ENCODE measurements at places on chromosomes 3 and 15. TPM values are rescaled to one million over a fixed set of nuclear protein-coding genes. Genes with fewer than 3 reads are reported as not detected.

DNA sequence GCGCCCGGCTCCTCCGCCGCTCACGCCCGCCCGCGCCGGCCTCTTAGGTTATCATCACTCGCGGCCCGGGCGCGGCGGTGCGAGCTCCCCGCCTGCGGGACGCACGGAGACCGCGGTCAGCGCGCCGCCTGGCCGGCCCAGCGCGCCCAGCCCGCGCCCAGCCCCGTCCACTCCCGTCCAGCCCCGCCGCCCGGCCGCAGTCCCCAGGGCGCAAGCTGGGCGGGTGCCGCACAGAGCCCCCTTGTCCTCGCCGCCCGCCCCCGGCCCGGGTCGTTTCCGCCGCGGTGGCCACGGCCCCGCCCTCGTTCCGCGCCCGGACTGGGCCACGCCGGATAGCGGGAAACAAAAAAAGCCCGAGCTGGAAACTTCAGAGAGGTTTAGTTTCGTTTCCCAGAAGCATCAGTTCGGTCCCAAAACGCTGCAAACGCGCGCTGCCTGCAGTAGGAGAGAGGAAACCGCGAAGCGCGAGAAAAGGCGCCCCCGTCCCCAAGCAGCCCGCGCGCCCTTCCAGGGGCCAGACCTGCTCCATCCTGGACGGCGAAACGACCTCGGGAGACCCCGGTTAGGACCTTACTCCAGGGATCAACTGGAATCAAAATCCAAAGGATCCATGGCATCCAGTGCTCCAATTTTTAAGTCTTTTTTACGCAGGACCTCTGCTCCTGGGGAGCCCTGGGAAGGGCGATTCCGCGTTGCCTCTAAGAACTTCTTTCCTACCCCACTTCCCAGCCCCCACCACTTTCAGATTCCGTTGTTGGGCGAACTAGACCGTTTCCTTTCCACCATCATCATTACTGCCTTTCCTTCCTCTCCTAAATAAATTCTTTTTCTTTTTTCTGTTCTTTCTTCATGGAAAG, at the start of gene ATP10A:
Gene ATP10A (minus strand): TSS at position 217 of the 857 bp plus-strand sequence. CDS start 231 bp downstream, outside the sequence.
- no peak for DNase-seq

GRCh38 chr3:72782521-72782920, 65.7 kb downstream of the SHQ1 start:
- no peak for DNase-seq

DNA sequence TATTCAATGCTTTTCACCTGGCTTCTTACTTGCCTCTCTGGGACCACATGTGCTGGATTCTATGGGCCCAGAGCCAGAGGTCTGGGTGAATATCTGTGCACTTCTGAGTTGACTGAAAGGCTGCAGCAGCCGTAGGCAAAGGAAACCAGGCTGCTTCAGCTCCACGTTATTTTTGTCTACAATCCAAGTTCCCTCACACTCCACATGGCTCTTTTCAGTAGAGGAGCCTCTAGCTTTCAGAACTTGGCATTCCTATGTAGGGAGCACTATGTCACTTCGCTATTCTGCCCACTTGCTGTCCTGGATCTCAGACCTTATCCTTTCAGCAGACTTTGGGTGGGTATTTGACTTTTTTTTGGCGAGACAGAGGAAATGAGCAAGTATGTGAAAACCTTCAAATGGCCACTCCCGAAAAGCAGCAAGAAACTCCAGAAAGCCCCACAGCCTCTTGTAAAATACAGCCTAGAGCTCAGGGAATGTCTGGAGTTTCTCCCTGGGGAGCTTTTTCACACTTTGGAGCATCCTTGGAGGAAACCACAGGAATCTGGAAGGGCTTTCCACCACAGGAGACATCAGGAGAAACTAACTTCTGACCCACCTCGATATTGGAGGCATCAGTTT, 80.9 kb downstream of the DUT start:
- no peak for DNase-seq

- DNase-seq, result no peak
These were observed 201.3 kb downstream of the RBMS3 start for GRCh38 chr3:29481969-29482767.

Gene COL6A6
- total RNA-seq, result 0.34 TPM

DNA sequence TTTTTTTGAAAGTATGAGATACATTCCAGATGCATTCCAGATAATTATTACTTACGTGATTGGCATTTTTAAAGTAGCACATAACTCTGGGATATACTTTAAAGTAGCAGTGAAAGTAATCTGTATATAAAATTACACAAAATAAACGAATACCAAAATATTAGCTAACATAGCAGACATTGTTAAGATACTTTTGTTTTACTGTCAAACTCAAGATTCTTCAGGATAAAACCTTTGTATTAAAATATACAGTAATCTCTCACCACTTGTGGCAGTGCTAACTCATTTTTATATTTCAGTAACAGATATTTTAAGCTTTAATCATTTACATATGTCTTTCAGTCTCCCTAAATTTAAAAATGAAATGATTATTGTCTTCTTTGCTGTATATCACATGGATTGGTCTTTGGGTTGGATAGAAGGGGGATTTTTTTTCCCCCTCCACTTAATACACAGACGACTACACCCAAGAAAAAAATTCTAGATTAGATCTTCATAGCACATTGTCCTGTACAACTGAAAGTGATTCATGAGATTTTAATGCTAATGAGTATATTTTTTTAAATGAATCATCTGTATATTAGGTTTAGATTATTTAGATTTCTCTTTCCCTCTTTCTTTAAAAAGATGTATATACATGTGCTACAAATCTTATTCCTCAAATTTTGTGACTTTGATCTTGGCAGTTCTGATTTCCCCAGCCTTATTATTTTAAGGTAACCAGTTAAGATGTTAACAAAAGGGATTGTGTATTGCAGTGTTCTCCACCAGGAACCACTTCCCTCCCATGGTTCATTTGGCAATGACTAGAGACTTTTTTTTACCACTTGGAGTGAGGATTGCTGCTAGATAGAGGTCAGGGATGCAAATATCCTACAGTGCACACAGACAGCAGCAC, 24.5 kb upstream of the EBLN2 start:
- no peak for DNase-seq

DNA sequence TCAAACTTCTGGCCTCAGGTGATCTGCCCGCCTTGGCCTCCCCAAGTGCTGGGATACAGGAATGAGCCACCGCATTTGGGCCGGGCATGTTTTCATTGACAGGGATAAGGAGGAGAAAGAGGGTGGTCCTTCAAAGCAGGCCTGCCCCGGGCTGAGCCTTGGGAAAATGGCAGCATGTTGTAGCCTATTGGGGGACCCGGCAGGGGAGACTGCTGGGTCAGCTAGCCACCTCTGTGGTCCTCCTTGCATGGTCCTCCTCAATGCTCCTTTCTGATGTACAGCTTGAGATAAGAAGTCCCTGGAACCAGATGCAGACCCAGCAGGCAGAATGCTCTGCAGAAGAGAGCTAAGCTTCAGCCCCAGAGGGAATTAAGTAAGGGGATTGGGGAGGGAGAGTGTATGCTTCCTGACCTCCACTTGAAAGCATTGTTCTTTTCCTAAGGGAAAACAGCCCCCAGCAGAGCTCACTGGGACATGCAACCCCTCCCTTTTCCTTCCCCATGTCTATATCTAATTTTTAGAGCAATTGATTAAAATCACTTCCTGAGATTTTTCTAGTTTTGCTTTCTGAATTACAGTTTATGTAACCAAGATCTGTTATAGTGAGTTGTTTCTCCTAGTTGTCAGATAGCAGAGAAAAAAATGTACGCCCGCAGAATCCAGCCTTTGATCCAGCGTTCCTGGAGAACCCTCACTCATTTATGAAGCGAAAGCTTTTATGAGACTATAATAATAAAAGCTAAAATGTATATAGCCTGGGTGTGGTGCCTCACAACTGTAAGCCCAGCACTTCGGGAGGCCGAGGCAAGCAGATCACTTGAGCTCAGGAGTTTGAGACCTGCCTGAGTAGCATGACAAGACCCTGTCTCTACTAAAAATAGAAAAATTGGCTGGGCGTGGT, 48.7 kb upstream of the VILL start:
- DNase-seq, result no peak

Gene GPR149
- total RNA-seq, result not detected

- no peak for DNase-seq
These were observed 50.8 kb upstream of the PLAAT1 start for GRCh38 chr3:193190146-193190786.

Gene THRB
- total RNA-seq, result 36.8 TPM

- DNase-seq, result no peak
These were observed 23.6 kb downstream of the KCNMB3 start for GRCh38 chr3:179227349-179227748.

DNA sequence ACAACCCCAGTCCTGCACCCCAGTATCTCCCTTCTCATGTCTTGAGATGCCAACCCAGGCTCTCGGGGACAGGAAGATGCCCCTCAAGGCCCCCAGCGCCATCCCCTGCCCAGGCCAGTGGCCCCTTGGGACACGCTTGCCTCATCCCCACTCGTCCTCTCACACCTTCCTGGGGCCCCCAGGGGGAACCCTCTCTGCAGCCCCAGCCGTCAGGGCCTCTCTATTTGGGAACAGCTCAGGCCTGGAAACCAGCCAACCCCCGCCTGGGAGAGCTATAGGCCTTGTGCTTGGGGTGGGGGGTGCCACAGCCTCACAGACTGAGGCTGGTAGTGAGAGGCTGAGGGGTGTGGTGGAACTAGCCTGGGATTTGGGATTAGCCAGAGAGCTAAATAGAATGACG, 7.8 kb downstream of the LINGO1 start:
- no peak for DNase-seq

Gene IQCF5
- total RNA-seq, result not detected

GRCh38 chr3:39109086-39109485, 1.6 kb downstream of the TTC21A start:
- no peak for DNase-seq

DNA sequence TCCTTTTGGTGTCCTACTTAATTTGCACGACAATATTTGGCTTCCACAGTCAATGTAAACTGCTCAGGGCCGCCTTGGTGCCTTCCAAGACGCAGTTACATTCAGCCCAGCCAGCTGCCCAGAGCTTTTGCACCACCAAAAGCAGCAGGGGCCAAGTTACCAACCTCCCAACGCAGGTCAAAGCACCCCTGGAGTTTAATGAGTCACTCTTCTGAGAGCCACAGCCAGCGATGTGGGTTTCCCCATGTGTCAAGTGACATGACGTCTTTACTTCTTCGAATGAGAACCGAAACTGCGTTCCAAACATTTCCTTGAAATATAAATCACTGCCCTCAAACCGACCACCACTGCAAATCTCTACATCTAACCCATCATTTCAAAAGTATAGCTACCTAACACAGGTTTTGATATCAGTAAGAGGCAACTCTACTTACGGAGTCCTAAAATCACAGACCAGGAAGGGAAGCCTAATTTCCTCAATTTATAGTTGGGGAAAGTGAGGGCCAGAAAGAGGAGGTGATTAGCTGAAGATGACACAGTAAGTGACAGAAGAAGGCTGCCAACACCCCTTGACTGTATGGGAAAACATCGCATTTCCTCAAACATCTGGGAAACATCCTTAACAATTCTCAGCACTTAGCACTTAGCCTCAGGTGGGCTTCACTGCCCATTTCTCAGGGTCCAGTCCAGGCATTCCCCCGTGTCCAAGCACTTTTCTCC, 24.5 kb downstream of the MB21D2 start:
- DNase-seq, result peak; percentile 44

DNA sequence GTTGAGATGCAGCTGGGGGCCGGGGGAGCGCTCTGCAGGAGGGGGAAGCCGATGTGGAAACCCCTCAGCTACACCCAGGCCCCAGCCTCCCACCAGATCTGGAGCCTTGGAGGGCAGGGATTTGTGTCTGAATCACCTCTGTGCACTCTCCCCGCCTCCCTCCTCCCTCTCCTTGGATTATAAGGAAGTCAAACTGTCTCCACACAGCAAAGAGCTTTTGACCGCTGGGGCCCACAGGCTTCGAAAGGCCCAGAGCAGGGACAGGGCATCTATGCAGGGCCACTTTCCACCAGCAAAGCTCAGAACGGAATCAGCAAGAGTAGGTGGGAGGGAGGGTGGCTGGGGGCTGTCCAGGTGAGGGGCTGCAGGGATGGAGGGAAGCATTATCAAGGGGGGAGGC, 68.9 kb downstream of the IQSEC1 start:
- no peak for DNase-seq

DNA sequence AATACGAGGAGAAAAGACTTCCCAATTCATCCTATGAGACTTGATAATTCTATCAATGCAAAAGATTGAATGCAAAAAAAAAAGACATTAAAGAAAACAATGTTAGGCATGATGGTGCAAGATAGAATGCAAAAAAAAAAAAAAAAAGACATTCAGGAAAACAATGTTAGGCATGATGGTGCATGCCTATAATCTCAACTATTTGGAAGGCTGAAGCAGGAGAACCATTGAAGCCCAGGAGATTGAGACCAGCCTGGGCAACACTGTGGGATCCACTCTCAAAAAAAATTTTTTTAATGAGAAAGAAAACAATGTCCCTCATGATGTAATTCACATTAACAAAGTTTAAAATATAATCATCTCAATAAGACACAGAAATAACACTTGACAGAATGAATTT, 75.9 kb downstream of the MYO9A start:
- DNase-seq, result no peak

Gene DGKG
- 16.2 TPM for total RNA-seq

Gene ST3GAL6
- 7.8 TPM for total RNA-seq

DNA sequence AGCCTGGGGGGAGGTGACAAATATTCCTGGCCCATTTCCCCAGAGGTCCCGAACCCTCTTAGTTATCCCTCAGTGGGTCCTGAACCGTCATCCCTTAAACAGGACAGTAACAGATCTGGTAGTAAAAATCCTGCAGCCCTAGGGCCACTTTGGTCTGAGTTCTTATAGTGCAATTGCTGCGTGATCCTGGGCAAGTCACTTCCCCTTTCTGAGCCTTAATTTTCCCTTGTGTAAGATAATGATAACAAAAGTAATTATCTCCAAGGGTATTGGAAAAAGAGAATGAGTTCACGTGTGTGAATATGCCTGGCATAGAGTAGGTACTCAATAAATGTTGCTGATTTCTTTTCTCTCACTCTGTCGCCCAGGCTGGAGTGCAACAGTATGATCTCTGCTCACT, 2.9 kb upstream of the JAGN1 start:
- DNase-seq, result no peak

Gene CPN2
- not detected for total RNA-seq

- no peak for DNase-seq
These were observed 9.2 kb downstream of the RAB8B start for GRCh38 chr15:63198371-63199250.

DNA sequence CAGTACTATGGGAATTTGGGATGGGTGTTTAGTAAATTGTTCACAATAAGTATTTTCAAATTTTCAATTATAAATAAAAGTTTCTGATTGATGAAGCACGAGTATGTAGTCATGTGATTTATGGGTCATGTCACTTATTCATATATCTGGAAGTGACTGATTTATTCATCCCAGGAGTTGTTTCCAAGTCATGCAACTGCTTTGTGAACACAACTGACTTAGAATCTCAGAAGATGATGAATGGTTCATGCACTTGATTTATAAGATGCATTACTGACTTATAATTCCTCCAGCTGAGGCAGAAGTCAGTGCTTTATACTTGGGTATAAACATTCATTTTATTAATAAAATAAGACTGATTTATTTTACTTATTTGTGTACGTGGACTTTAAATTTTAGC, 137.8 kb upstream of the CBLB start:
- no peak for DNase-seq

DNA sequence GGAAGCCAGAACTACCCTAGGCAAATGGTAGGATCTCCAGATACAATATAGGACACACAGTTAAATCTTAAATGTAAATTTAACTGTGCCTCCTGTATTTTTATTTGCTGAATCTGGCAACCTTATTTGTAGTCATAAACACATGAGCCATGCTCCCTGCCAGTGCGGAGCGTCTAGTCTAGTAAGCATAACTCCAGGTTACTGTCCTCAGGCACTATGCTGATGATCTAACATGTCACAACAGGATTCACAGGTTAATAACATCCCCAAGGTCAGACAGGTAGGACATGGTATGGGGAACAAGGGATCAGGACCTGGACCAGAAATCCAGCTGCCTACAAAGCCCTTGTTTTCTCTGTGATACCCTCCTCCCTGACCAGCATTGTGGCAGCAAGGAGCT, 305.1 kb downstream of the CACNA2D3 start:
- DNase-seq, result no peak

Data from ureter (tissue), 1 donor.